Head of caudate nucleus (tissue), 42 donors: ENCODE measurements at places on chromosomes 3 and 15.

DNA sequence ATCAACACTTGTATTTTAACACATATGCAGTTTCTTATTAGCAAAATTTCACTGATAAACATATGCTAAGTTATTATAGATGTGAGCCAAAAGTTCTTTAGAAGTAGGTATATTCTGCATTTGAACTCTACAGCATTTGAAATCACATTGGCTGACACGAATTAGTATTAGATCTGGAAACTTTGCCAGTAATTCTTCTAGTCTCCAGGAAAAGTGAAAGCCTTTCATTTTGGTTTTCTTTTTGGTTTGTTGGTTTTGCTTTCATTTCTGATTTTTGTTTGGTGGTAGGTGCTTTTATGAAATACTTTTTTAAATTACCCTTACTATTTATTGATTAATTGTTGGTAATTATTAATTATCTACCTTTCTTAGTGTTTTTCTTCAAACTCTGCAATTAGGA is 72.9 kb downstream of the RBMS3 start:
- DNase-seq: no peak

DNA sequence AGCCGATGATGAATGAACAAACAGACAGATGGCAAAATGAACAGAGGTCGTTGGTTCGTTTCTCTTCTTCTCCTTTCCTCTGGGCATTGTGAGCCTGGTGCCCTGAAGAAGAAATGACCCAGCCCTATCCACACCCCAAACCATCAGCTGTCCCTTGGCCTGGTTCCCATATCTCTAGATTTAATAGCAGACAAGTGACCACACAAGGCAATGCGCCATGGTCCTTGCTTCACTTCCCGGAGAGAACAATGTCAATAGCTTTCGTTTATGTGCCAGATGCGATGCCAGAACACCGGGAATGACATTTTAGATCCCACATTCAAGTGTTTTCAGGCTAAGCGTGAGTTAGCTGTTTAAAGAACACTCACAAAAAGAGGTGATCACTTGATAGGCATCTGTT is 17.7 kb downstream of the POC1A start:
- no peak for DNase-seq

GRCh38 chr15:39770748-39771689 is 11.6 kb downstream of the FSIP1 start:
- no peak for DNase-seq

DNA sequence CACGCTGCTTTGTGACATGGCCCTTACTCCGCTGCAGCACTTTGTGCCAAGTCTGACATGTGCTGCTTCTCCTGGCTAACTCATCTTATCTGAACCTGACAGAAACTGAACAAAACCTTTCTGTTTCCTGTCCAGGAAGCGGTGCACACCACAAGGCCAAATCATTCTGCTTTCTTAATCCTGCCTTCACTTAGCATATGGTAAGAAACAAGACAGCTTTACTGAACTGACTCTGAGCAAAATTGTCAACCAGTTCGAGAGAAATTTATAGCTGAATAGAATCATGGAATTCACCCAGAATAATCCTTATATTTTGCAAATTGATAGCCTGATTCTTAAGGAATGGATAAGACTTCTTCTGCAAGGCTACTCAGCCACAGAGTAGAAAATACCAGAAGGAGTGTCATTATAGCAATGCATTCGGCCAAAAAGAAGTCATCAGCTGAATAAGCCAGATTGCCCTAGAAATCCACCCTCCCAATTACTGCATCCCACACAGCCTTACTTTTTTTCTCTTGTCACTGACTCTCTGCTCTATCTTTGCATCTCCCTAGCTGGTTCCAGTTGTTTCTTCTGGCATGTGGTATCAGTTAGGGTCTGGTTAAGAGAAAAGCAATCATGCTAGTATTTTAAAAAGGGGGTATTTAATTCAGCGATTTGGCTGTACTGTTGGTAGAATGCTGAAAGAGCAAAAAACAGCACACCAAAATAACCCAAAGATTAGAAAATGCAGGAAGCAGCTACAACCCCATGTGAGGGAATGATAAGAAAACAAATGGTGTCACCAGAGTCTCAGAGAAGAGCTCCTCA is 41.6 kb upstream of the STRIT1 start:
- DNase-seq: no peak

GRCh38 chr3:95899494-95899893 is 914.9 kb upstream of the EPHA6 start:
- DNase-seq: no peak

- peak; percentile 72 for DNase-seq
Observed at GRCh38 chr15:68650901-68651709, 72.3 kb downstream of the CORO2B start.

DNA sequence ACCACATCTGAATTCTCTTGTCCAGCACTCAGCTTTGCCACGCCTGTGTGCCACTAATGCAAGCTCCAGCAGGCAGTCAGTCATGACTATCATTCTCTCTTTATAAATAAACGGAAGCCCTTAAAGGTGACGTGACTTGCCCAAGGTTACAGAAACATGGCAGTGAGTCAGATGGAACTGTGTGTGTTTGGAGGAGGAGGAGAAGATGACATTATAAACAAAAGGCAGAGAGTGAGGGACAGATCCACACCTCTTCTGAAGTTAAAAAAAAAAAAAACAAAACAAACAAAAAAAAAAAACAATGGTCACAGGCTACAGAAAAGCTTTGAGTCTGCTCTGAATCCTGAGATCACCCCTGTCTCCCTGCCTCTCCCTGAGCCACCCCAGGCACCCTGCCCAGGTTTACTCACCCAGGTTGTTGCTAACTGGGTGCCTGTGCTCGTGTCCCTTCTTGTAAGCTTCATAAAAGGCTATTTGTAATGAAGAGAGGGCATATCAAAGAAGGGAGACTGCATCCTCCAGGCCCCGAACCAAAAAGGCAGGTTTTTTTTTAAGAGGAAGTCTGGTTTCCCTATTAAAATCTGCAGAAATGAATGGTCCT is 119.7 kb upstream of the PHLDB2 start:
- DNase-seq: no peak

DNA sequence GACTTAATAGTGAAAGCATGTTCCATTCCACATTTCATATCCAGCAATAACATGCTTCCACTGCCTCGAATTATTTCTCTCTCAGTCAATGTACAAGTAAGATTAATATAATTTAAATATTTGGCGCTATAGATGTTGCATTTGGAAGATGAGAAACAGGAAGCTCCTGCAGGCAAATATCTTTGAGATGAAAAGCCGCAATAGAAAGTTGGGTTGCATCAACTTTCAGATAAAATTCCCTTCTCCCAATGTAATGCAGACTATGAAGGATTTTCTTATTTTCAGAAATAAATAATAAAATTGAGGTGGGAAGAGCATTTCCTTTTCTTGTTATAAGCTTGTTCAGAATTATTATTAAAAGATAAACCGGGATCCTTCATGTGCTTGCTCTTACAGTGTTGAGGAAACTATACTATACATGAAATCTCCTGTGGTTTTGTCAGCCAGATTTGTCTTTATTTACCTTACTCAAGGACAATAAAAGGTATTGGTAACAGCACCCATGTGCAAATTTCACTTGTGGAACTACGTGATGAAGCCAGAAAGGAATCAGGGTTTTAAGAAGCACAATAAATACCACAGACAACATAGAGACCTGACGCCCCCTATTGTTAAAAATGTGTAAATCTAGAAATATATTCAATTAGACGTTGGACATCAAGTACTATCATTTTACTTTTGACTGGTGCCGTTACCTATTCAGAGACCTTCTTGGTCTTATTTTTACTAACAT is 307.0 kb downstream of the ARPP21 start:
- DNase-seq: no peak

GRCh38 chr3:172550347-172550943 is 27.2 kb upstream of the TNFSF10 start:
- peak; percentile 81 for DNase-seq

GRCh38 chr3:143120716-143121240 is 1.2 kb downstream of the CHST2 start:
- DNase-seq: no peak

GRCh38 chr3:190360228-190360627 is 27.7 kb upstream of the CLDN16 start:
- DNase-seq: no peak

GRCh38 chr3:127065561-127066290 is 82.8 kb downstream of the PLXNA1 start:
- no peak for DNase-seq

DNA sequence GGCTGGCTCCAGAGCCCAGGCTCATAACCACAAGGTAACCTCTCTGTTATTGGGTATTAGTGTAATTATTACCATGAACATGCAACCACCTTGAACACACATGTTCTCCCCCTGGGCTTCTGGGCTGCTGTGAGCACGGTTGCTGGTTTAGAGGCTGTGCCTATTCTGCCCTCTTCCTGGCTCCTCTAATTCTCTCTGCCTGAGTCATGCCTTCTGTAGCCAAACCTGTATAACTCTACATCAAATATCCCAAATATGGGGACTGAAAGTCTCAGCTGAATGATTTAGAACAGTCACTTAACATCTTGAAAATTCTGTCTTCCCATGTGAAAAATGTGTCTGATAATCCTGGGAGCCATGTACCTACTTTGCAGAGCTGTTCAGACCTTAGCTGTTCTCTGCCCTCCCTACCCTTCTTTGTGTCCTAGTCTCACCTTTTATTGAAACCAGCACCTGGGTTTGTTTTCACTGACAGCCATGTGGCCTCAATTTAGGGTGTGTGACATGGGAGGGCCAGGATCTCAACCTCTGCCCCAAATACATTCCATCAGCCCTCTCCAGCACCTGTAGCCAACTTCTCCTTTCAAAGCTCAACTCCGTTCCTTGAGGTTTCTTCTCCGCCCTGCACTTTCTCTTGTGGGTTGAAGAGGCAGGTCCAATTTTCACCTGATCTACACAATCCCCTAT is 60.7 kb downstream of the PDZRN3 start:
- no peak for DNase-seq

GRCh38 chr15:101020945-101021344 is 101.8 kb downstream of the LRRK1 start:
- DNase-seq: no peak

- DNase-seq: no peak
Observed at GRCh38 chr3:168598250-168598649, 502.5 kb upstream of the GOLIM4 start.

DNA sequence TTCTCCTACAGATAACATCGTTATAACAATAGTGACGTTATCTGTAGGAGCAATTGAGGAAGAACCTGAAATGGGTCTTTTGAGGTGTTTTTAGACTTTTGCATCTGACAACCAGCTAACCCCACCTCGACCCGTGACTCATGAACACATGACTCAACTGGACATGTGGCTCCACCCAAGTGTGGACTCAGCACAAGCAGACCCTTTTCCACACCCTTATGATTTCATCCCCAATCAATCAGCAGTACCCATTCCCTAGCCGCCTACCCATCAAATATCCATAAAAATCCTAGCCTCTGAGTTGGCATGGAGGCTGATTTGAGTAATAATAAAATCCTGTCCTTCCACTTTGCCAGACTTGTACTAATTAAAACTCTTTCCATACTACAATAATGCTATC is 255.4 kb downstream of the ARPP21 start:
- DNase-seq: no peak

- no peak for DNase-seq
Observed at GRCh38 chr3:103672346-103672745, 1237.5 kb downstream of the ZPLD1 start.

DNA sequence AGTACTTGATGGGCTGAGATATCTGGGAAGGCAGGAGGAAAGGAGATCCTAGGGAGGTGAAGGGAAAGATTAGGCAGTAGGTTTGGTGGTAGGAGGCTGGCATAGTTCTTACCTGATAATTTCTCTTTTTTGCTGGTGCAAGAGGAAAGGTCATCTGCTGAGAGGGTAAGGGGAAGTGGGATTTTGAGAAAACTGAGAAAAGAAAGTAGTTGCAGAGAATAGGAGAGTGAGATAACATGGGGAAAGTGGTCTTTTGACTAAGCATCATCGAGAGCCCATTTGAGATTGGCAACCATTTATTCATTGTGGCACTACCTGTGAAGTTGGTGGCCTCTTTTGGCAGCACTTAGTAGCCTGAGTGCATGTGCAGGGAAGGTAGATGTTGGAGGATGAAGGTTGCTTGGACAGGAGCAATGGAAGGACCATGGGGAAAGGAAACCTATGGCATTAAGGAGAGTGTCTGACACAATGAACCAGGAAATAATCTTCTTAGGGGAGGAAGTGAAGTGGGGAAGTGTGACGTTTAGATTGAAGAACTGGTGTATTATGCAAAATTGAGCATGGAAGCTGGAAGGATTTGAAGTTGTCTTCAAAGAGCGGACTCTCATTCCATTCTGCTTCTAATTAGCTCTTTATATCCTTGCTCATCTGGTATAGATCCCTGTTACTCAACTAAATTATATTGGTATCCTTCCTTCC is 21.9 kb upstream of the USP13 start:
- no peak for DNase-seq

GRCh38 chr3:52247409-52248164 is 2.0 kb downstream of the PPM1M start:
- DNase-seq: no peak
